Nephron progenitor cell (in vitro differentiated cells): ENCODE measurements at places on chromosomes 6 and 20.

GRCh38 chr6:70839286-70840266, 117.3 kb downstream of the B3GAT2 start:
- no peak for DNase-seq

- no peak for DNase-seq
These were observed 248.7 kb downstream of the C6orf118 start for GRCh38 chr6:165060720-165061119.

DNA sequence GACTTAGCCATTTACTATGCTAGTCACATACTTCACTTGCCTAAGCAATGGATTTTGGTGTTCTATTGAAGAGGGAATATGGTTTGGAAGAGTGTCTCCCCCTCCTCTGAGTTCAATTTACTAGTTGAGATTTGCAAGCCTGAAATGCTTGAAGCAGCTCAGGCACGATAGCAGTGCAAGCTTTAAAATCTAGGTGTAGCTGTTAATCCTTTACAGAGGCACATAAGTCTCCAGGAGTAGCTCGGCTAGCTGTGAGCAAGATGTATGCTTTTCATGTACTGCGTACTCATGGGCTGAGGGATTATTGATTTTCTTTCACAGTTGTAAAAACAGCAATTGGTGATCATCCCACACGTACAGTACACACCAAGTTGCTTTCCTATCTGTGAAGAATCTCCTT, 726 bp downstream of the FLRT3 start:
- peak; percentile 8 for DNase-seq

DNA sequence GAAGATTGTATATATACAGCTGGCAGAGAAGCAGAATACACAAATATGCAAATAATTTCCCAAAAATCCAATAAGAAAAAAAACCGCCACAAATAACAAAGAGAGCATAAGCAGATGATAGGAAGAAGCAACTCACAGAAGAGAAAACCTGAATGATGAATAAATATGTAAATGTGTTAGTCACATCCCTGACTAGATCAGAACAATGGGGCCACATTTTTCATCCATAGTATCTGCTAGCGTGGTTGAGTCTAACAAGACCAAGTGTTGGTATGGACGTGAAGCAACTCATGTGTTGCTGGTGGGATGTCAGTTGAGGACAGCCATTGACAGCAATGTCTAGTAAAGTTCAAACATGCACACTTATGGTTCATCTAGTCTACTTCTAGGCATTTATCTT, 3.9 kb upstream of the SLC22A3 start:
- no peak for DNase-seq

DNA sequence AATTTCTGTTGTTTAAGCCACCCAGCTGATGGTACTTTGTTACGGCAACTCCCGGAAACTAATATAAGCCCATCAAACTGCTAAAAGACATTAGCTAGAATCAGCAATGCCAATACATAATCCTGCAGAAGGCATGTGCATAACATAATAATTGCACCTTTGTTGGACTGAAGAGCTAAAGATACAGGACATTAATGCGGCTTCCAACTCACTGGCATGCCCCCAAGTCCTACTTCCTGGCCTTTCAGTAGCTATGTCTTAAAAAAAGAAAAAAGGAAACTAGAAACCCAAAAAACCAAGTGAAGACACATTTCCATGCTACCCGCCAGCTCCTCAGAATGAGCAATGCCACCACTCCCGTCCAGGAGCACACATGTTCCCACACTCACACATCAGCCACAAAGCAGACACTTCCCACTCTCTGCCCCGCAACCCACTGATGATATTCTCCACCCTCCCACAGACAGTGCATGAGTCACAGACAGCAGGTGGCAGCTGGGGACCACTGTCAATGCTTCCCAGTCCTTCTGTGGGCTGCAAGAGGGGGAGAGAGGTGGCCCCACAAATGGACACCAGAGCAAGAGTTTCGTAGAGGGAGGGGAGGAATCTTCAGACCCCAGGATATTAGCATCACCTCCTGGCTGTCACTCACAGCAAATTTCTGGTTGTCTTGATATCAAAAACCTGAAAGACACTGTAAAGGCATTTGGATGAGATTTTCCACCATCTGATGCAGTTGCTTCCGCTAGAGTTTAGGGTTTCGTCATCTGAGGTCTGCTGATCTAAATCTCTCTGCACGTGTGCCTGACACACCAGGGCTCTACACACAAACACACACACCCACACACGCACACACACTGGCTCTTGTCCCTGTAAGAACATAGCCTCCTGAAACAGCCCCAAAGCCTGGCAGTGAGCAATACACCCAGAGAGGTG, 32.8 kb downstream of the GFOD1 start:
- no peak for DNase-seq

GRCh38 chr6:21679761-21680265, 86.3 kb downstream of the SOX4 start:
- no peak for DNase-seq
